ENCODE measurements at places on chromosomes 3 and 15. TPM values are rescaled to one million over a fixed set of nuclear protein-coding genes. Genes with fewer than 3 reads are reported as not detected.

DNA sequence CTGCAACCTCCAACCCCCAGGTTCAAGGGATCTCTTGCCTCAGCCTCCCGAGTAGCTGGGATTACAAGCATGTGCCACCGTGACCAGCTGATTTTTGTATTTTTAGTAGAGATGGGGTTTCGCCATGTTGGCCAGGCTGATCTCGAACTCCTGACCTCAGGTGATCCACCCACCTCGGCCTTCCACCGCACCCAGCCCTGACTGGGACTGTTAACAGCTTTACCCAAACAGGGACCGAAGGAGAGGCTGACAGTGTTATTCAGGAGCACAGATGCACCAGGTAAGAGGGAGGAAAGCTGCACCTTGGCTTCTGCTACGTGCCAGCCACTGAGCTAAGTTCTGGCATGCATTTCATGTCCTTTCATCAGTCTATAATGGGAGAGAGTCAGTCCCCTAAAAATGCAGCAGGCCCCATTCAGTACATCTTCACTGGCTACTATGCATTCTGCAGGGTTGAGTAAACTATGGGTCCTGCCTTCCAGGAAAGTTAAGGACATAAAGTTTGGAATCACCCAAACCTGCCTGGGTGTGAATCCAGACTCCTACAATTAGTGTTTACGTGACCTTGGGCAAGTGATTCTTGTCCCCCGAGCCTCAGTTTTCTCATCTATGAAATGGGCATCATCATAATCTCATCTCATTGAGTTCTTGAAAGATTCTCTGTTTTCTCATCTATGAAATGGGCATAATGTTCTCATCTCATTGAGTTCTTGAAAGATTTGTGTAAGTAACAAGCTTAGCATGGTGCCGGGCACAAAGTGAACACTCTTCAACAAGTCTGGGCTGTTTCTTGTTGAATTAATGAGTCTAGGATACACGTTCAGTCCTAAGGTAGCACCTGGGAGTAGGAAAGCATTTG, 82.2 kb downstream of the CPN2 start:
- H3K4me3 ChIP-seq, result no peak overlapping the region
- H3K36me3 ChIP-seq, result no peaks in the 10 kb centered on the region
- H3K27ac ChIP-seq, result no peak overlapping the region
- peak; percentile 14 for DNase-seq

- H3K27ac ChIP-seq, result no peak overlapping the region
- H3K36me3 ChIP-seq, result peaks cover 15% of the 10 kb centered on the region
- no peaks in the 10 kb centered on the region for H3K27me3 ChIP-seq
- DNase-seq, result no peak
Observed at GRCh38 chr15:39118510-39118909, 462.4 kb upstream of the THBS1 start.

- DNase-seq, result no peak
- H3K27me3 ChIP-seq, result no peaks in the 10 kb centered on the region
- H3K4me3 ChIP-seq, result no peak overlapping the region
- H3K27ac ChIP-seq, result no peak overlapping the region
Observed at GRCh38 chr3:95151590-95151989, 1088.7 kb downstream of the NSUN3 start.

Gene ANKUB1
- not detected for total RNA-seq

Gene SENP2
- 90.1 TPM for total RNA-seq

Measured in H9 (cell line).